ENCODE measurements at places on chromosomes 6 and 20.

GRCh38 chr6:144285548-144285797 is 338 bp downstream of the UTRN start:
- peak; percentile 22 for DNase-seq

- DNase-seq, result no peak
These were observed 280.4 kb downstream of the PTPRK start for GRCh38 chr6:128240024-128240428.

- DNase-seq, result no peak
These were observed 99.1 kb downstream of the HIVEP2 start for GRCh38 chr6:142845624-142846458.

GRCh38 chr20:20010639-20011500 is 6.3 kb upstream of the NAA20 start:
- DNase-seq, result peak; percentile 46

DNA sequence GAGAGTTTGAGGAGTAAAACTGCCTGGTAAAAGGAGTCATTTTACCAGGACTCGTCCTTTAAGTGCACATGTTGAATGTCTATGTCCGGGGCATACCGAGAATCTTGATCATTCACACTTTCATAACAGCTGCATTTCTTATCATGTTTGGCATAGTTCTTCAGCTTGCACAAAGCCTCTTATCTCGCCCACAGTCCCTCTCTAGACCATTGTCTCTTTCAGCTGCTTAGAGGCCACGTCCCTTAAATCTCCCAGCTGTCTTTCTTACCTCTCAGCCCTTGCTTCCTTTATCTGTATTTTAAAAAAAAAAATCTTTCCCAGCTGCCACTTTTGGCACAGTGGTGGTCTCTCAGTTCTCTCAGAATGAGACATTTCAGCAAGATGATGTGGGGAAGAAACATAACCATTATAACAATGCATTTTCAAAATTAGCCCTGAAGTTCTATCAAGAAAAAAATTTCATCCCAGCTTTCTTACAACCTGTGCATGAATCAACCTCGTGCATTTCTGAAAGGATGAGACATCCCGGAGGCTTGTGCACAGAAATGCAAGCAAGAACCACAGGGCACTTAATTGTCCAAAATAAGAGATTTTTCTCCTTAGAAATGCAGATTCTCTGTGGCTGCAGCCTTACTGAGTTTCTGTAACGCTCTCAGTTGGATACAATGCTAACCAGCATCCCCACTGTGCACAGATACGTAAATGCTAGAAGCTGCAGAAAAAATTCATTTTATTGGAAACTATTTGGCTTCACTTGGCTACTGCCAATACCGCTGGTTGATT is 24.2 kb downstream of the RBM24 start:
- DNase-seq, result no peak

DNA sequence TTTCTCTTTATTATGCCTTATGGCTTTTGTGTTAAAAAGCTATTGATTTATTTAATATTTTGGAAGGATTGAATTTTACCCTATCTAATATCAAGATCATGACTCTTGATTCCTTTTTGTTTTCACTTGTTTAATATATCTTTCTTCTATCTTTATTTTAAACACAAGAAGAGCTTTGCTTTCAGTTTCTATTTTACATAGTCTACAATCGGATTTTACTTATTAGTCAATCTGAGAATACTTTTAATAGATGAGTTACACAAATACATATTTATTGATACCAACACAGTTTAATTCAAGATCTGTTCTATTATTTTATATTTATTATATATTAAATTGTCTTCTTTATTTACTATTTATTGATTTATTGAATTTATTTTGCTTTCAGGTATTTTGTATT is 218.8 kb downstream of the ESR1 start:
- no peak for DNase-seq

GRCh38 chr6:170554796-170555137 is 598 bp downstream of the TBP start:
- no peak for DNase-seq

GRCh38 chr6:6614096-6614982 is 25.8 kb downstream of the LY86 start:
- no peak for DNase-seq

DNA sequence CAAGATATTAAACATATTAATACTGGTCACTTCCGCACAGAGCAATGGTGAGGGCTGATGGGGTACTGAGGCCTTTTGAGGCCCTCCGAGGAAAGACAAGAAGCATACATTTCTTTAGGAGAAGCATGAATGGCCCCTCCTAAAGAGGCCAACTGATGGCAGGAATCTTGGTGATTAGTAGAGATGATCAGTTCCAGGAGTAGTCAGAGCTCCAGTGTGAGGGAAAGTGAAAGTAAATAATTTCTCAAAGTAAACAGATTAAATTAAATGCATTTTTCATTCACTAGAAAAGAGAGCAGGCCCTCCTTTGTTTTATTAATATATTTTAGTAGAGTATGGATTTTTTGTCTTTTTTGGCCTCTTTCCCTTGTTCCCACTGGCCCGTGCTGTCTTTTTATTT is 38.2 kb downstream of the NOX3 start:
- DNase-seq, result no peak

DNA sequence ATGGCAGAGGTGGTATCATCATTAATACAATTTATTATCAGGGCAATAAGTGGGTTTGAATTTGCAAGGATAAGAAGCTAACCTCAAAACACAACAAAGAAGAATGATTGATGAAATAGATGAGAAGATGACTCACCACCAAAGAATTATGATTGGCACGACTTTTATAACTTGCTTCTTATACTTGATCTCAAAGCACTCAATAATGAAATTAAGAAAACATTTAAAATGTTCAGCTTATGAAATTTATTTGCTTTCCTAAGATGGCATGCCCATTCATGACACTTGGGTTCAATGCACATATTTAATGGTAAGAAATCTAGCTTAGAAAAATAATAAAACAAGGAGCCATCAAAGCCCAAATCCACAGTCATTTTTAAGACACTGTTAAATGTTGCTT is 477.5 kb downstream of the GJA1 start:
- DNase-seq, result no peak

- DNase-seq, result no peak
These were observed 44.7 kb upstream of the SLC22A16 start for GRCh38 chr6:110520992-110521543.

Data from A549 (cell line).